ENCODE measurements at places on chromosomes 5 and 9. TPM values are rescaled to one million over a fixed set of nuclear protein-coding genes. Genes with fewer than 3 reads are reported as not detected.
A peak's percentile ranks its signal among the peaks of the same experiment; 100 is the strongest.

DNA sequence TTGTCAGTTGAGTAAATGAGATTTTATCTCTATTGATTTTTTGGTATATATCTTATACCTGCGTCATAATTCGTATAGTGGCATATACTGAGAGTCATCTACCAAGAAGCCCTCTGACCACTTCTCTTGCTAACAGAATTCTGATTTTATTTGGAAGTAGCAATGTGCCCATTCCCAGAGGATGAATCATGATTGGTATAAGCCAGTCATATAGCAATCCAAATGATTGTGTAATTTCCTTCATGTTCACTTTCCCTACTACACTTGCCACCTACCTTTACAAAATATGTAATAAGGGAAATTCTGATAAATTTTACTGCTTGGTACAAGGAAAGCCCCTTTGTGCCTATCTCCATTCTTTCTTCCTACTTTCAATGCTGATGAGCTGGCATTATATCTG, 16.1 kb upstream of the ZNF462 start:
- DNase-seq: no peak

GRCh38 chr5:80711938-80712337, 57.2 kb upstream of the DHFR start:
- peak; percentile 31 for DNase-seq

DNA sequence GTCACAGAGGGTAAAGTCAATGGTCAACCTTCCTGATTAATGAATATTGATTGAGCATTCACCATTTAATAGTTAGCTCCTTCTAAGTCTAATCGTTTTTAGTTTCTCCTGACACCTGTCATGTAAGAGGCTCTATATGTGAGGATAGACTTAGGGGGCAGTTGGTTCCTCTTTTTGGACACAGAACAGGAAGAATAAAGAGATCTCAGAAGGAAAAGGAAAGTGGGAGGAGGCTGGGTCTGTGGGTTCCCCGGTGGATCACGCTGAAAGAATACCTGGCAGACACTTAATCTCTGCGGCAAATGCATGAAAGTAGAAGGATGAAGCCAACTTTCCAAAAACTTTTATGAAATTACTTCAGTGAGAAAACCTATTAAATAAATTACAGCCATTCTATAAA, 98.4 kb downstream of the PDE4D start:
- no peak for DNase-seq

Gene BTNL3
- polyA plus RNA-seq: not detected

DNA sequence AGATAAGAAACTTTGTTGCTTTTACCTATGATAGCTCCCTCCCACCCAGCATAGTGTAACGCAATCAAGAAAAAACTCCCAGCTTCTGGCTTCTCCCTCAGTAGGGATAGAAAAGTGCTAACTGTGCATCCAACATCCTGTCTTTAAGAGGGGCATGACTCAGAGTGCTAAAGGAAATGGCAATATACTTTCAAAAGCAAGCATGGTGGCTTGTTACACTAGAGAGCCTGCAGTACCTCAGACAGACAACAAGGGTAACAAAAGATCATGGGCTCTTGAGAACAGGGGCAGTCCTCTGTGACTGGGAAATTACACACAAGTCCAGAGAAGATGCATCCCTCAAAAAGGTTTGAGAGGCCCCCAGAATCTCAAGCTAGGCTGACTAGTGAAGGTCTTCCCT, 37.8 kb downstream of the PRELID2 start:
- DNase-seq: no peak

Gene PLAC8L1
- 0.84 TPM for polyA plus RNA-seq

DNA sequence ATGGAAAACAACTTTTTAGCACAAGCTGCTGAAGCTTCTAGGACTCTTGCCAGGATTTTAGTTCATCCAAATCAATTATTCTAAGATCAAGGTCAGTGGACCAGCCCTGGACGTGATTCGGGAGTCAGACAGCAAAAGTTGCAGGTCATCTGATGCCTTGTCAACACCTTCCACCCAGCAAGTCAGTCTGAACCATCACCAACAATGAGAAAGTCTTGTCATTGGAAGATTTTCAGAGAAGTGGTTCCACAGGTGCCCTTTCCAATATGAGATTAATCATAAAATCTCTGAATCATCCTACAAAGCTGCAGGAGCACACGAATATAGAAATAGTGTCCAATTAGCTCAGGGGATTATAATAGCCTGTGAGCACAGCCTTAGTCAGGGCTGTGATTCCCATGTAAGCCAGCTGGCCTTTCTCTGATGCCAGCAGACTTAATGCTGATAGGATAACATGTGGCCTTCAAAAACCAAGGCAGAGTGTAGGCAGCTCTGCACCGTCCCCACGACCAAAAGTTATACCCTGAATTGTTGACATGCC, 445.0 kb upstream of the TRPC7 start:
- no peak for DNase-seq

GRCh38 chr5:74431290-74431669, 209.2 kb downstream of the ENC1 start:
- no peak for DNase-seq

DNA sequence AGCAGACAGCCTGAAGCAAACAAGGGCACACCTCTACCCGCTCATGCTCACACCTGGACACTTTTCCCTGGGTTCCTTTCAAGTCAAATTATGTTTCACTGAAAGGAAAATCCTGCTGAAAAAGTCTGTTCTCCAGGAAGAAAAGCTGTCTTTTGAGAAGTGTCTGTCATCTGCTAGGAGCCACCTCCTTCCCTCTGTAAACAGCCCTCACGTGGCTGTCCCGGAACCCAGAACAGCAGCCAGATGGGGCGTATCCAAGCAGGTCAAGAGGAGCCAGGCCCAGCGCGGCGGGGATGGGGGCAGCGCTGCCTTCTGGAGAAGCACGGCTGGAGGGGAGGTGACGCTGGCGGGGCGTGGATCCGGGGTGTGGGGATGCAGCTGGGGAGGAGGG, at the start of gene PNPLA7:
PNPLA7 (minus strand) TSS at position 172 of the 391 bp plus-strand sequence. CDS start 205 bp downstream, outside the sequence.
- peak; percentile 85 for DNase-seq

- DNase-seq: no peak
Measured at GRCh38 chr9:38435521-38435920, 11.3 kb upstream of the IGFBPL1 start.

Gene IGIP
- 0.81 TPM for polyA plus RNA-seq

GRCh38 chr5:142597546-142598337, 88.1 kb downstream of the FGF1 start:
- DNase-seq: peak; percentile 50

Gene NIPSNAP3A
- 20.8 TPM for polyA plus RNA-seq

DNA sequence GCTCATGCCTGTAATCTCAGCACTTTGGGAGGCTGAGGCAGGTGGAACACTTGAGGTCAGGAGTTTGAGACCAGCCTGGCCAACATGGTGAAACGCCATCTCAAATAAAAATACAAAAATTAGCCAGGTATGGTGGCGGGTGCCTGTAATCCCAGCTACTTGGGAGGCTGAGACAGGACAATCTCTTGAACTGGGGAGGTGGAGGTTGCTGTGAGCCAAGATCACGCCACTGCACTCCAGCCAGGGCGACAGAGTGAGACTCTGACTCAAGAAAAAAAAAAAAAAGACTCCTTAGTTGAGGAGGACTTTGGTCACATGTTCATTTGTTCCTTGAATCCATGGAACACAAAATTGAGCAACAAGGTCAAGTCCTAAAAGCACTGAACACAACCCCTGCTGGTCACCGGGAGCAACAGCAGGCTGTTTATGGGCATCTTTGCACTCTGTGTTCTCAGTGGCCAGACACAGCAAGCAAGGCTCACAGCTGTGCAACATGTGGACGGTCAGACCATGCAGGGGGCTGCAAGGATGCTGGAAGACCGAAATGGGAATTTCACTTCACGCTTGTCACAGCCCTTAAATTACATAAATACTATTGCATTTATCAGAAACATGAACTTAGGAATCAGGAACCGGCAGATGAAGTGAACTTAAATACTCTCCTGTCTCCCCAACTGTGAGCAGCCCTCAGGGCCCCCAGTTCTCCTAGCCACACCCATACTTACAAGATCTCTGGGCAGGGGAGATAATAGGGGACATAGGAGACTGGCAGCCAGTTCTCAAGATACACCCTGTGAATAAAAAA, 2.8 kb downstream of the GBGT1 start:
- peak; percentile 94 for DNase-seq

Gene F2RL1
- polyA plus RNA-seq: 88.7 TPM

- DNase-seq: no peak
Measured at GRCh38 chr5:119895066-119895465, 265.7 kb downstream of the FAM170A start.

Gene AGXT2
- polyA plus RNA-seq: not detected

Gene SLC22A5
- polyA plus RNA-seq: 33.2 TPM

Gene PCDHB8
- polyA plus RNA-seq: 0.37 TPM

DNA sequence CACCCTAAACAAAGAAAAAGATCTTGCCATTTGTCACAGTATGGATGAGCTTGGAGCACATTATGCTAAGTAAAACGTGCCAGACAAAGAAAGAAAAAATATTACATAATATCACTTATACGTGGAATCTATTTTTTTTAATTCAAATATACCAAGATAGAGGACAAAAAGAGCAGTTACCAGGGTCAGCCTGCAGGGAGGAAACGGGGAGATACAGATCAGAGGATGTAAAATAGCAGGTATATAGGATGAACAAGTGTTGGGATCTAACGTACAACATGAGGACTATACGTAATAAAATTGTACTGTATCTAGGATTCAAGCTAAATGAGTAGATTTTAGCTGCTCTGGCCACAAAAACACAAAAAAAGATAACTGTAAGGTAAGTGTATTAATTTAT, 247.5 kb downstream of the TMEM161B start:
- DNase-seq: no peak

GRCh38 chr5:140801494-140801841, 611 bp downstream of the PCDHA3 start:
- DNase-seq: peak; percentile 57

- DNase-seq: no peak
Measured at GRCh38 chr5:171395042-171395441, 7.4 kb downstream of the NPM1 start.

DNA sequence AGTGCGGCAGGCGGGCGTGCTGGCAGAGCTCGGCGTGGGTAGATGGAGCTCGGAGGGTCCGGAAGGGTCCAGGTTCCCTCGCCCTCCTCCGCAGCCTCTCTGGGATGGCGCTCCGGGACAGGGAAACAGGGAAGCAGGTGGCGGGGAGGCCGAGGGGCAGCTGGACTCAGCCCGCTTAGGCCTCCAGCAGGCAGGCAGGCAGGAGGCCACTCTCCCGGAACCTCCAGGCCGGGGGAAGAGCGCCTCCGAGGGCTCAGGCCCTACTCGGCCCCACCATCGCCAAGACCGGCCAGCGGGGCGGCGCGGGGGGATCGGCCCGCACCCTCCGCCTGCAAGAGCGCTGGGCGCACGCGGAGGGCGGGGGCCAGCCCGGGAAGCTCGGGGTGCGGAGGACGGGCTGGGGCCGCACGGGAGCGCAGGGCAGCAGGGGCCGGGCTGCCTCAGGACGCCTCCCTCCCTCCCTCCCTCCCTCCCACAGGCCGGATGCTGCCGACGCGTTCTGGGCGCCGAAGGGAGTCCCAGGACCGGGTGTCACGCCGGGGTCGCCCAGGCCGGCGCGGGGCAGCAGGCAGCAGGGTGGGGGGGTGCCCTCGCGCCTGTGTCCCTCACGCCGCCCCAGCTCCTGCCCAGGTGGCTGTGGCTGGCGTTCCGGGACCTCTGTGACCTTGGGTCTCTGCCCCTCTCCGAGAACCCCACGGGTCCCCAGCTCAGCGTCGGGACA, 977 bp downstream of the MGAT4B start:
- no peak for DNase-seq

DNA sequence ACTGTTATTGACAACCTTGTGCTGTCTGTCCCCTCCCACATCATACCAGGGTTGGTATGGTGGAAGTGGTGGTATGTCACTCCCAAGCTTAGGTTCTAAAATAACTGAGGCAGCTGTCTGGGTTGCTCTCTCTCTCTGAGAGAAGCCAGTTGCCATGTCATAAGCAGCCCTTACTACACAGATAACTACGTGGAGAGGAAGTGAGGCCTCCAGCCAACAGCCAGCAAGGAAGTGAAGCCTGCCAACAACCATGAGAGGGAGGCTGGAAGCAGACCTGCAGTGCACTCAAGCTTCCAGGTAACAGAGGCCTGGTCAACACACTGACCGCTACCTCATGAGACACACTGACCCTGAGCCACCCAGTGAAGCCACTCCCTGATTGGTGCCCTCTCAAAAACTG, 18.6 kb downstream of the CTNNAL1 start:
- no peak for DNase-seq

Gene SPINK4
- polyA plus RNA-seq: not detected

- DNase-seq: no peak
Measured at GRCh38 chr5:22837803-22838202, 15.3 kb downstream of the CDH12 start.

DNA sequence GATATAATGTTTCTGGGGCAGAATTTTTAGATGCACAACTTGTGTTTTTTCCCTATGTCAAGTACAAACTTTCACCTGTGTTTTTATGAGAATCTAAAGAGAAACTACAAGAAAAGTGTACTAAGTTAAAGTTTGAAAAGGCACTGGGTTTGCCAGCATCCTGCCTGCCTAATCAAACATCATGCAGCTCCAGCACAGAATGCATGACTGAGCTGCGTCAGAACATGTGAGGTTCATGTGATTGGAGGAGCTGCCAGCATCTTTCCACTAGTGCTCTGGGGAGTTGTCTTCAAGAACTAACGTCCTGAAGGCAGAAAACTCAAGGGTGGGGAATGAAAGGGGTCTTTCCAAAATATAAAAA, 46.1 kb upstream of the RIC1 start:
- no peak for DNase-seq

- DNase-seq: no peak
Measured at GRCh38 chr9:109181284-109181683, 14.2 kb upstream of the FRRS1L start.

GRCh38 chr9:36798350-36799065, 225.8 kb downstream of the MELK start:
- DNase-seq: peak; percentile 35

GRCh38 chr9:93288891-93289883, 105.2 kb downstream of the WNK2 start:
- peak; percentile 52 for DNase-seq

Gene SPINK13
- not detected for polyA plus RNA-seq

Gene PROB1
- 0.67 TPM for polyA plus RNA-seq

Gene SMC5
- polyA plus RNA-seq: 18.0 TPM

Gene SLC36A2
- not detected for polyA plus RNA-seq

Gene CARD9
- 0.94 TPM for polyA plus RNA-seq

Gene GPR150
- not detected for polyA plus RNA-seq

GRCh38 chr5:132364319-132364718, 5.2 kb upstream of the SLC22A5 start:
- peak; percentile 87 for DNase-seq

Gene MAMDC2
- polyA plus RNA-seq: 0.58 TPM

DNA sequence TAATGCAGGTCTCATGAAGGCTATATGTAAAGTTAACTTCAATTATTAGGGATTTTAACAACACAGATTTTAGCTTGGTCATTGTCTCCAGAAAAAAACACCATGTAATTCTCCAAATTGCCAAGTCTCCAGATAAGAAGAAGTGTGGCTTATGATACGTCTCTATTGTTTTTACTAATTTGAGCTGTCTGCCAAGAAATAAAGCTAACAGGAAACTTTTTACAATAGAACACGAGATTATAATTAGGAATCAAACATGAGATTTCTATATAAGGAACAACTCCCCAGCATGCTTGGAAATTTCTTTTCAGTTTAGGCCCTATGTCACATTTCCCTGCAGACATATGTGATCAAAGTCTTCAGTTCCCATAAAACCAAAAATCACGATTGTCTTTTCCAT, 142.7 kb downstream of the MCTP1 start:
- DNase-seq: no peak

- DNase-seq: no peak
Measured at GRCh38 chr9:119689879-119690278, 320.6 kb upstream of the BRINP1 start.

All from A549 (cell line).